Right kidney (tissue), 9 donors: ENCODE measurements at places on chromosomes 6 and 20.
A peak's percentile ranks its signal among the peaks of the same experiment; 100 is the strongest.

GRCh38 chr6:51099201-51099600 is 280.5 kb downstream of the TFAP2B start:
- no peak for DNase-seq

DNA sequence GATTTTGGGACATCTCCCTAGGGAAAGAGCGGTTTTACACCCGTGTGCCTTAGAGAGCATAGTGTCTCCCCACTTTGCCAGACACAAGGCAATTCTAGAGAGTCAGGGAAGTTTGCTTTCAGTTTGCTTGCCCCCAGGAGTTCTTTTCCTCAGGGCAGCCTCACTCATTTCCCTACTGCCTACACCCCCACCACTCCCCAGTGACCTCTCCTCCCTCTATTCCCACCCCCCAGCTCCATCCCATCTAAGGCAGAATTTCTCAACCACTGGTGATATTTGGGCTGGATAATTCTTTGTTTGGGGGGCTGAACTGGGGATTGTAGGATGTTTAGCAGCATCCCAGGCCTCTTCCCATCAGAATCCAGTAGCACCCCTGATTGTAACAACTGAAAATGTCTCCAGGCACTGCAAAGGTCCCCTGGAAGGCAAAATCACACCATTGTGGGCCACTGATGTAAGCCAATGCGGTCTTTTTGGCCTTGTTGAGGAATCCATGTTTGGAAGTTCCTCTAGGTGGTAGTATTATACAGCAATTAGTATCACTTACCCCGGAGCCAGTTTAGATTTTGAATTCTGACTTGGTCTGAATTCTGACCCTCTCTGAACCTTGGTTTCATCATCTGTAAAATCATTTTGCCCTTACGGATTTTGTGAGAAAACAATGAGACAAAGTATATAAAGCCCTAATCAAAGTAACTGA is 1.3 kb downstream of the EPPIN start:
- no peak for DNase-seq

GRCh38 chr6:80439721-80440470 is 333.4 kb downstream of the BCKDHB start:
- no peak for DNase-seq

DNA sequence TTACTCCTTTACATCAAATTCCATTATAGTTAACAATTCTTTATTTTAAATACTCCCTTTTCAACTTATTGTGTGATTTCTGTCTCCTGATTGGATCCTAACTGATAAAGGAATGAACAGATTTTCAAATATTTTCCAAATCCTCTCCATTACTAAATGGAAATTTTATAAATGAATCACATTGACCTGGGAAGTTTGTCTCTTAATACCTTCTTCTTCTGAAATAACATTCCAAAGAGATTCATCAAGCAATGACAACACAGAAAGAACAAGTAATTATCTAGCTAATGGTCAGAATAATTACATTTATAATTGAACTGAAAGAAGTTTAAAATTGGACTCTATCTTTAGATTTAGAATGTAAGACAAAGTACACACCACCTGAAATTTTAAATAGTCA is 515.4 kb upstream of the PTCHD4 start:
- DNase-seq: no peak

DNA sequence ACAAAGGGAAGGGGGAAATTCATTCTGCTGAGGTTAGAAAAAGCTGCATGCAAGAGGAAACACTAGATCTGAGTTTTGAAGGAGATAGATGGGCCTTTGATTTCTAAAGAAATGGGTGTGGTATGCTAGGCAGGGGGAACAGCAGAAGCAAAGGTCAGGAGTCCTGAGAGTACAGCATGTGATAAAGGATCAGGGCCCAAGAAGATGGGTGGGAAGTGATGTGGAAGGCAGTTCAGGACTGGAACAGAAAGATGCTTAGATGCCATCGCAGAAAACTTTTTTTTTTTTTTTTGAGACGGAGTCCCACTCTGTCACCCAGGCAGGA is 126.2 kb downstream of the ALDH8A1 start:
- no peak for DNase-seq

DNA sequence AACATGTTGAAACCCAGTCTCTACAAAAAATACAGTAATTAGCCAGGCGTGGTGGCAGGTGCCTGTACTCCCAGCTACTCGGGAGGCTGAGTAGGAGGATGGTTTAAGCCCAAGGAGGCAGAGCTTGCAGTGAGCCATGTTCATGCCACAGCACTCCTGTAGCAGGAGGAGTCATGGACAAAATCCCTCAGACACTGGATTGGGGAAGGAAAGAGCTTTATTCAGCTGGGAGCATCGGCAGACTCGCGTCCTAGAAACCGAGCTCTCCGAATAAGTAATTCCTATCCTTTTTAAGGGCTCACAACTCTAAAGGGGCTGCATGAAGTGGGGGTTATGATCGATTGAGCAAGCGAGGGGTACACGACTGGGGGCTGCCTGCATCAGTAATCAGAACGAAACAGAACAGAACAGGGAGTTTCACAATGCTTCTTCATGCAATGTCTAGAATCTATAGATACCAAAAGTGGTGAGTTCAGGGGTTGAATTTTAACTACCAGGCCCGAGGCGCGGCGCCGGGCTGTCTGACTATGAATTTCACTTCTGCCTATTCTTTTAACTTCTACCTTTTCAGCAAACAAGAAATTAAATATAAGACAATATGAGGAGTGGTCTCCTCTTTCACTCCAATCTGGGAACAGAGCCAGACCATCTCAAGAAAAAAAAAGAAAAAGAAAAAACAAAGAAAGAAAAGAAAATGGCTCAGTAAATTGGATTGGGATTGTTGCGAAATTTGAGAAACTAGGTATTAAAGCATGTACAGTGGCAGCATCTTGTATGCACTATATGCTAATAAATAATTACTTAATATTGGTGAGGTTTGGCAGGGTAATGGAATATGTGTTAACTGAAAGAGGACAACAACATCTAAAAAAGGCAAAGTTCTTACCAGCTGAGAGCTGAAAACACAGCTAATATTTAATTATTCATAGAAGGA is 23.6 kb downstream of the HMGN4 start:
- no peak for DNase-seq

GRCh38 chr6:127932708-127933107 is 31.9 kb upstream of the THEMIS start:
- no peak for DNase-seq

GRCh38 chr6:92541448-92542060 is 877.8 kb downstream of the EPHA7 start:
- no peak for DNase-seq

- no peak for DNase-seq
These were observed 10.5 kb upstream of the FOXO3 start for GRCh38 chr6:108550256-108550655.

DNA sequence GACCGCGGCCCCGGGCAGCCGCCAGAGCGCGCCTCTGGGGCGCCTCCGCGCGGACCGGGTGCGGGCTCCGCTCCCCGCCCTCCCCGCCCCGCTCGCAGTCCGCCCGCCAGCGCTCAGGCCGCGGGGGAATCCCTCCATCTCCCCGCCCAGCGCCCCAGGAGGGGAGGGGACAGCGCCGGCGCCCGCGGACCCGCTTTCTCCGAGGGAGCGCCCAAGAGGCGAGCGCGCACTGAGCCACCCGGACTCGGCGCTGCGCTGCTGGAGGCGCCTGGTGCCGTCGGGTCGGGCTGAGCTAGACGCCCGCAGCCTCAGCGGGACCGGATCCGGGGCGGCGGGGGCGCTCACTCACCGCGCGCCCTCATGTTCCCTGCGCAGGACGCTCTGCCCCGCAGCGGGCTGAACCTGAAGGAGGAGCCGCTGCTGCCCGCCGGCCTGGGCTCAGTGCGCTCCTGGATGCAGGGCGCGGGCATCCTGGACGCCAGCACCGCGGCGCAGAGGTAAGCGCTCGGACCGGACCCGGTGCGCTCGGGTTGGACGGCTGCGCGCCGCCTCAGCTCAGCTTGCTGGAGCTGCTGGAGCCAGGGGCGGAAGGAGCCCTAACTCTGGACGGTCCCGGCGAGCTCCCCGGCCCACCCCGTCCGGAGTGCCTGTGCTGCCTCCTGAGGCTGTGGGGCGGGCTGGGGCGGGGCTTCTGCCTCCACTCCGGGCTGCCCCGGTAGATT is 867 bp downstream of the EBF4 start:
- peak; percentile 80 for DNase-seq

DNA sequence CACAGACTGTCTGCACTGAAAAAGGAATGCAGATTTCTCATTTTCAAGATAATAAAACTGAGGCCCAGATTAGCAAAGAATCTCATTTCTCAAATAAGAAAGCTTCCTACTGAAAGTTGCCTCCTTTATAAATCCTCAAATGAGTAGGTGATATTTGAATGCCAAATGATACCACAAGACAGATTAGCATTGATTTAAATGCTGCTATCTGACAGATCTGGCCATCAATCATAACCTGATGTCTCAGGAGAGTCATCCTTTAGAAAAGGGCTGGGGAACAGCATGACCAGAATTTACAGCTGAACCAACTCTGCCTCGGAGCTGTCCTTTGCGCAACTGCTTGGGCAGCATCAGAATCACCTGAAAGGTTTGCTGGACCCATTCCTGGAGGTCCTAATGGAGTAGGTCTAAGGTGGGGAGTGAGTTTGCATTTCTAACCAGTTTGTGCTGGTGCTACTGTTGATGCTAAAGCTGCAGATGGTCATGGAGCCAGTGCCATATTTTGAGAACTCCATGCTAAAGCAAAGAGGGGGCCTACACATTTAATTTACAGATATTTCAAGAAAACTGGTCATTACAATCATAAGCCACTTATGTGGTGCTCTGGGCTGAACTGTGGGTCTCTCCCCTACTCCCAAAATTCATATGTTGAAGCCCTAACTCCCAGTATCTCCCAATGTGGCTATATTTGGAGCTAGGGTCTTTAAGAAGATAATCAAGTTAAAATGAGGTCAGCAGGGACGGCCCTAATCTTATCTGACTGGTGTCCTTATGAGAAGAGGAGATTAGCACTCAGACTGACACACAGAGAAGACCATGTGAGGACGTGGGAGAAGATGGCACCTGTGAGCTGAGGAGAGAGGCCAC is 295.5 kb upstream of the JARID2 start:
- DNase-seq: no peak

DNA sequence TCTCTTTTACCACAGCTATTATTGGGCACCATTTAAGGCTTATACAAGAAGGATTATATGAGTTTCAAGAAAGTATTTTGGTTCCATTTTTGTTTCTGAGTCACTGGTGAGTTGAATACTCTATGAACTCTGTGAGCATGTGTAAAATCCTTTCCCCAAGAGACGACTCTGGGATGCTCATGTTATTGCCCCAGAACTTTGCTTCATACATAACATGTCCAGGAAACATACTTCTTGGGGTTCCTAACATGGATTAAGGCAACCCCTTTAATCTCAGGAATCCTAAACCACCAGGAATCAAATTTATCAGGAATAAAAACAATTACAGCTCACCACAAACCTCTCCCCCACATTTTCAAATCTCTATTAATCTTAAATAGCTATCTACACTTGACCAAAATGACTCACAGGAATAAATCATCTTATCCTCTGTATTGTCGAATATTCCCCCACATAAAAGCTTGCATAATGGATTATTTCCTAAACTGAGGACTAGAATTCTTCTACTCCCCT is 117.5 kb upstream of the COL21A1 start:
- no peak for DNase-seq

DNA sequence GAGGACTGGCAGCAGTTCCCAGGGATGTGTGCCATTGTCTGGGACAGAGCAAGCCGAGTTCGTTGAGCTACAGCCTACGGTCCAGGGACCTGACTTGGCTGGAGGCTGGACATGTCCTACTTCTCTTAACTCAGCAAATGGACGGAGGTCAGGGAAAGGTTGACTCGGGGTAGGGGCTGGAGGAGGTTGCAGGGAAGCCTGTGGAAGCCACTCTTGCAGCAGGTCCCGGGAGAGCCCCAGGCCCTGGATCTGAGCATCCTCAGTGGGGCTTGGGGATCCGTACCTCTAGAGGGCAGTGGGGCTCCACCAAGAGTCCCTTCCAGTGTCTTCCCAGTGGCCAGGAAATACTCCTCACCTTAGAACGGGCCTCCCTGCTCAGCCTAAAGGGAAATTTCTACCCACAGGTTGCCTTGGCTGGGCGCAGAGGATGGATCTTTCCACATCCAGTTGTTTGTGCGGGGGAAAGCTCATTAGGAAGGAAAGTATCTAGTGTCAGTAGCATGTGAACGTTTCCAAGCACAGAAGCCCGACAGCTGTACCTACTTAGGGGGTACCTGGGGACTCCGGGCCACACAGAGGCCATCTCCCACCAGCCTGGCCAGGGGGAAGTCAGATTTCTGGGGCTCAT is 170.2 kb downstream of the NFATC2 start:
- peak; percentile 52 for DNase-seq

DNA sequence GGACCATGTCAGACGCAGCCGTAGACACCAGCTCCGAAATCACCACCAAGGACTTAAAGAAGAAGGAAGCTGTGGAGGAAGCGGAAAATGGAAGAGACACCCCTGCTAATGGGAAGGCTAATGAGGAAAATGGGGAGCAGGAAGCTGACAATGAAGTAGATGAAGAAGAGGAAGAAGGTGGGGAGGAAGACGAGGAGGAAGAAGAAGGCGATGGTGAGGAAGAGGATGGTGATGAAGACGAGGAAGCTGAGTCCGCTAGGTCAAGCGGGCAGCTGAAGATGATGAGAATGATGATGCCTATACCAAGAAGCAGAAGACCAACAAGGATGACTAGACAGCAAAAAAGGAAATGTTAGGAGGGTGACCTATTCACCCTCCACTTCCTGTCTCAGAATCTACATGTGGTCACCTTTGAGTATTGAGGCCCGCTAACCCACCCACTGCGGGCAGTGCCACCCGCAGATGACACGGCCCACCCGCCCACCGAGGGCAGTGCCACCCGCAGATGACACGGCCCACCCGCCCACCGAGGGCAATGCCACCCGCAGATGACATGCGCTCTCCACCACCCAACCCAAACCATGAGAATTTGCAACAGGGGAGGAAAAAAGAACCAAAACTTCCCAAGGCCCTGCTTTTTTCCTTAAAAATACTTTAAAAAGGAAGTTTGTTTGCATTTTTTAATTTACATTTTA is 43.3 kb downstream of the MGME1 start:
- DNase-seq: no peak

DNA sequence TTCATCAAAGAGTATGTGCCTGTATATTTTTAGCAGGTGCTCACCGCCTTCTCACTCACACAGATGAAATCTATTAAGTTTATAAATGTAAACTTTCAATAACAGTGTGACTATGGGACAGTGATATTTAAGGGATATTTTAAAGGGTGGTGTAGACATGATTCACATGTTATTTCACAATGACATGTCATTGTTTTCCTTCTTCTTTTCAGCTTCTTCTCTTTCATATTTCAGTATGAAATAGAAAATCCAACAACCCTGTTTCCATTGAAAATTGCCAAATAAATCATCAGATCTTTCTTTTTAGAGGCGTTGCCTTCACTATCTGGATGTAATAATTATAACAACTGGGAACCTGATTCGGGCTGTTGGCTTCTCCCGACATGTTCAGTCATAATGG is 54.8 kb downstream of the PFDN4 start:
- no peak for DNase-seq

GRCh38 chr6:64256483-64256882 is 620.9 kb downstream of the PHF3 start:
- no peak for DNase-seq

DNA sequence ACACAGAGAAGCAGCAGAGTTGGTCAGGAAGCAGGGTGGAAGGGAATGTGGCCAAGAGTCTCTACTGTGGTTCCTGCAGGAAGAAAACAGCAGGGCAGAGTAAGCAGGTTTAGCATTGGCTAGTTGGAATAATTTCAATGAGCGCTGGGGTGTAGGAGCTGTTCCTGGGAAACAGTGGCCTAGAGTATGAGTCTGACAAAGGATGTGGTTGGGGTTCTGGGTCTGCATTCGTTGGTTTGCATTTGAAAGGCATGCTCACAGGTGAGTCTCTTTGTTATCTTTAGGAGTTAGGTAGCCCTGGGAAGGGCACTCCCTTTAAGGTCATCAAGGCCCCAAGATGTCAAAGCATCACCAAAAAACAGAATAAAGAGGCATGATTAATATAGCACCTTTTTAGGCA is 911.6 kb upstream of the SLC35B3 start:
- no peak for DNase-seq
